ENCODE measurements at places on chromosomes 3 and 15. TPM values are rescaled to one million over a fixed set of nuclear protein-coding genes. Genes with fewer than 3 reads are reported as not detected.

- H3K4me3 ChIP-seq: no peak overlapping the region
- H3K27me3 ChIP-seq: no peaks in the 10 kb centered on the region
- H3K36me3 ChIP-seq: no peaks in the 10 kb centered on the region
Measured at GRCh38 chr3:117017135-117017894, 307.7 kb downstream of the TUSC7 start.

GRCh38 chr3:182135056-182135455 is 423.3 kb downstream of the SOX2 start:
- H3K36me3 ChIP-seq: no peaks in the 10 kb centered on the region
- H3K27me3 ChIP-seq: no peaks in the 10 kb centered on the region
- H3K4me1 ChIP-seq: no peaks in the 10 kb centered on the region
- DNase-seq: no peak

GRCh38 chr3:152828075-152828840 is 6.7 kb upstream of the P2RY1 start:
- H3K27ac ChIP-seq: no peak overlapping the region
- no peaks in the 10 kb centered on the region for H3K36me3 ChIP-seq
- H3K27me3 ChIP-seq: no peaks in the 10 kb centered on the region

DNA sequence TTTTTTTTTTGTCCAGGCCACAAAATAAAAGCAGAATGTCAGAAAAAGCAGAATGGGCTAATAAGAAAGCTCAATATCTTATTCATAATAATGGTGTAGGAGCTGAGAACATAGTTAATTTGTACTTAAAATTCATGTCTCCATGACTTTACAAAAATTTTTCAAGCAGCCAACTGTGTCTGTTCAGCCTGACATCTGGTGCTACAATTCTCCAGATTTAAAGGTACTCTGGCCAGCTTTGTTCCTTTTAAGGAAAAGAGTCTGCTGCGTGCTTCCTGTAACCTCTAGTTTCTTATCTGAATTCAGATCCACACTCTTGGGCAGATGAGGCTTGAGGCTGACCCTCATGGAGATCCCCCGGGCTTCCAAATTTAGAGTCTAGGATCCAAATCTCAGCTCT is 8.7 kb upstream of the RFX7 start:
- H3K4me1 ChIP-seq: no peaks in the 10 kb centered on the region
- no peak overlapping the region for H3K27ac ChIP-seq
- no peaks in the 10 kb centered on the region for H3K27me3 ChIP-seq
- no peak for DNase-seq
- H3K4me3 ChIP-seq: no peak overlapping the region
- H3K36me3 ChIP-seq: no peaks in the 10 kb centered on the region

Gene WDR6
- 135 TPM for total RNA-seq

Gene CPB1
- total RNA-seq: 14.9 TPM

Gene CKMT1B
- not detected for total RNA-seq

Gene KBTBD13
- 0.15 TPM for total RNA-seq

Gene REC114
- total RNA-seq: not detected

Gene LINGO1
- 1.2 TPM for total RNA-seq

Gene TP53BP1
- 30.1 TPM for total RNA-seq

All from breast epithelium (tissue), 4 donors.